Hair follicle dermal papilla cell (primary cell): ENCODE measurements at places on chromosomes 3 and 15. TPM values are rescaled to one million over a fixed set of nuclear protein-coding genes. Genes with fewer than 3 reads are reported as not detected.

The CCDC54 gene
- not detected in 2 replicates for total RNA-seq

The IGSF10 gene
- total RNA-seq, result 27.7 and 58.1 TPM in 2 replicates

The OXSM gene
- 5.8 and 6.6 TPM in 2 replicates for total RNA-seq

The GCNT3 gene
- not detected in 2 replicates for total RNA-seq

The ADGRG7 gene
- total RNA-seq, result not detected in 2 replicates

The EHHADH gene
- 4.3 and 6.0 TPM in 2 replicates for total RNA-seq

The FSTL1 gene
- 1,778 and 1,826 TPM in 2 replicates for total RNA-seq

The SIDT1 gene
- total RNA-seq, result not detected in 2 replicates
